ENCODE measurements at places on chromosomes 16 and 17. TPM values are rescaled to one million over a fixed set of nuclear protein-coding genes. Genes with fewer than 3 reads are reported as not detected.

DNA sequence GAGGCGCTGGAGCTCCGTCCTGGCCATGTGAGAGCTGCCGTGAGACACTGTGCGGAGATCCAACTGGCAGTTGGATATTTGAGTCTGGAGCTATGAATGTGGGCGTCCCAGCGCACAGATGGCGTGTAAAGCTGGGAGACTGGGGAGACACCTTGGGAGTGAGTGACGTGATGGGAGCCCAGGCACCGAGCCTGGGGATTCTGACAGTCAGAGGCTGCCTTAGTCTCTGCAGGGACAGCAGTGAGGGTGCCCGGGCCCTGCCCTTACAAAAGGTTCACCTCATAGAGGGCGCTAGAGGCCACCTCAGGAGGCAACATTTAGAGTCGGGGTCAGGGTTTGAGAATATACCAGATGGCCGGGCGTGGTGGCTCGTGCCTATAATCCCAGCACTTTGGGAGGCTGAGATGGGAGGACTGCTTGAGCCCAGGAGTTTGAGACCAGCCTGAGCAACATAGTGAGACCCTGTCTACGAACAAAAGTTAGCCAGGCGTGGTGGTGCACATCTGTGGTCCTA is 194.1 kb upstream of the GSE1 start:
- DNase-seq = no peak

CD300A gene
- 0.91 TPM for polyA plus RNA-seq

CES5A gene
- not detected for polyA plus RNA-seq

CCL14 gene
- polyA plus RNA-seq = 18.0 TPM

GRCh38 chr16:84660973-84661372 is 12.7 kb downstream of the KLHL36 start:
- no peak for DNase-seq

Measured in left kidney (tissue), 8 donors.